Thyroid gland (tissue), 4 donors: ENCODE measurements at places on chromosomes 2 and 18.

GRCh38 chr18:56248610-56249235 lies 389.7 kb downstream of the TXNL1 start:
- no peak overlapping the region for H3K27ac ChIP-seq
- no peaks in the 10 kb centered on the region for H3K36me3 ChIP-seq
- DNase-seq, result no peak
- H3K4me3 ChIP-seq, result no peak overlapping the region
- peaks cover 4% of the 10 kb centered on the region for H3K4me1 ChIP-seq
- H3K27me3 ChIP-seq, result no peaks in the 10 kb centered on the region

DNA sequence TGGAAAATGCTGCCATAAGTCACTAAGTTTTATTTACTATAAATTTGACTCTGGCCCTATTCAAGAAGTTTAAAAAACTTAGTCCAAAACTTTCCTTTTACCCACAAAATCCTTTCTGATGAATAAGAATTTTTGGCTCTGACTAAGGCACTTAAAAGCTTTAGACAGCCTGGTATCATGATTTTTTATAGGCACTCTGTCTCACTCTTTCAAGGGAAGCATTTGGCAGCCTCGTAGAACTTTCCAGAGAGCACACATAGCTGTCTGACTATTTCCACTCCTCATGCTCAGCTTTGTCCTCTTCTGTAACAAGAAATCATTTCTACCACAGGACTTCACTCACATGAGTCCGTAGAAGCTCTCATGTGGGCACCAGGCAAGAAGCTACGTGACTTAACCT lies 32.3 kb upstream of the XDH start:
- no peak overlapping the region for H3K4me3 ChIP-seq
- H3K4me1 ChIP-seq, result no peaks in the 10 kb centered on the region
- H3K27ac ChIP-seq, result no peak overlapping the region
- no peaks in the 10 kb centered on the region for H3K27me3 ChIP-seq
- H3K36me3 ChIP-seq, result no peaks in the 10 kb centered on the region
- no peak for DNase-seq

GRCh38 chr18:40821596-40822243 lies 1133.3 kb upstream of the PIK3C3 start:
- H3K36me3 ChIP-seq, result no peaks in the 10 kb centered on the region
- H3K27me3 ChIP-seq, result no peaks in the 10 kb centered on the region
- no peak overlapping the region for H3K4me3 ChIP-seq
- no peak for DNase-seq
- H3K27ac ChIP-seq, result no peak overlapping the region

- H3K36me3 ChIP-seq, result no peaks in the 10 kb centered on the region
- no peaks in the 10 kb centered on the region for H3K27me3 ChIP-seq
- H3K27ac ChIP-seq, result no peak overlapping the region
- H3K4me3 ChIP-seq, result no peak overlapping the region
- no peak for DNase-seq
Observed at GRCh38 chr2:61448229-61448628, 22.7 kb downstream of the USP34 start.

DNA sequence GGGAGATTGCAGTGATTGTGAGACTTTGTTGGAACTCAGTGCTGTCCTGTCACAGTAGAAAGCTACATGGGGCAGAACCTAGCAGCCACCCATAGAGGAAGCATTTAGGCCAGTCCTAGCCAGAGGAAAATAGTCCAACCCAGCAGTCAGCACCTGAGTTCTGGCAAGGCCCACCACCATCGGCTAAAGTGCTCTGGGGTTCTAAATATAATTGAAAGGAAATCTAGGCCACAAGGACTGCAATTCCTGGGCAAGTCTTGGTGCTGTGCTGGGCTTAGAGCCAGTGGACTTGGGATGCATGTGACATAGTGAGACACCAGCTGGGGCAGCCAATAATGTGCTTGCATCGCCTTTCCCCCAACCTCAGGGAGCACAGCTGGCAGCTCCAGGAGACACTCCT lies 28.9 kb upstream of the ACTR2 start:
- no peaks in the 10 kb centered on the region for H3K36me3 ChIP-seq
- DNase-seq, result no peak
- H3K27me3 ChIP-seq, result no peaks in the 10 kb centered on the region
- H3K4me1 ChIP-seq, result no peaks in the 10 kb centered on the region

DNA sequence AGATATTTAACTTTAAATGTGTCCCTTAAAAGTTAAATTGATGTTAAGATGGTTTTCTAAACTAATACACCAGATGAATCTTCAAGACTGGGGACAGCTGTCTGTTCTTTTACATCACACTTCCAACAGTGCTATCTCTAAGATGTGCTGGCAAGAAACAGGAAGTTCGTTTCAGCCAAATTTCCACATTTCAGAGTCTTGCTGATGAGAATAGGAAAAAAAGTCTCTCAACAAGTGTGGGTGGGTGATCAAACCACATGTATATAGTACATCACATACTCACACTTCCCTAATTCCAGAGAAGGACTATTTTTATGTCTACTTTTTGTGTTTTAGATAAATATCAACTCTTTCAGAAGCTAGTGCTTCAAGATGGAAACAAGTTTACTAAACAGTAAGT lies 1712.8 kb upstream of the TMEFF2 start:
- DNase-seq, result no peak
- H3K36me3 ChIP-seq, result no peaks in the 10 kb centered on the region
- H3K27me3 ChIP-seq, result no peaks in the 10 kb centered on the region
- H3K4me3 ChIP-seq, result no peak overlapping the region
- H3K27ac ChIP-seq, result no peak overlapping the region
- no peaks in the 10 kb centered on the region for H3K4me1 ChIP-seq

DNA sequence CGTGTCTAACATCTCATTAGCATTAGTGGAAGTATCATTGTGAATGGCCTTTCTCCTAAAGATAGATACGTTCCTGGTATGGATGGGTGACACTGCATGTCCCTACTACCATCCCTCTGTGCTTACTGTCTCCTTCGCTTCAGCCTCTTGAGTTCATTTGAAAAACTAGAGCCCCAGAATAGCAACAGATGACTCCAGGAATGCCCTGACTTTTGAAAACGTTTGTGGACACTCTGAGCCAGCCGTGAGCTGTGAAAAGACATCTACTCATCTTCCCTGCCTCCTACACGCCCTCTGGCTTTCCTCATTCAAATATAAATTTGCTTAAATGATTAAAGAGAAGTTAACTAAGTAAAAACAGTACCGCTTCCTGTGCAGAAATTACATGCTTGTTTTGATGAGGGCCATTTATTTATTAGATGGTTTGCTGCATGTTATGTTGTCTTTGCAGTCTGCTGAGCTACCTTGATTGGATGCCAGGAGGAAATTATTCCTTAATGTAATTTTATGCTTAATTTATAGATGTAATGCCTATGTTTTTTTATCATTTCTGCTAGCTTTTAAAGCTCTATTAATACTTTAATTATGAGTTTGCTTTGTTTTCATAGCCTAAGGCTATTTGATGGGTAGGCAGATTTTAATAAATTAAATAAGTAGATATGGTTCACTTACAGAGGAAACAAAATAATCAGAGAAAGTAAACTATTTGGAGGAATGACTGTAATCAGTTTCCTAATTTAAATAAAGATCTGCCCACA lies 32.1 kb upstream of the MYO3B start:
- H3K27me3 ChIP-seq, result no peaks in the 10 kb centered on the region
- no peak for DNase-seq
- H3K27ac ChIP-seq, result no peak overlapping the region
- H3K4me1 ChIP-seq, result peaks cover 14% of the 10 kb centered on the region

GRCh38 chr2:198273660-198274059 lies 469.3 kb downstream of the PLCL1 start:
- no peak overlapping the region for H3K27ac ChIP-seq
- H3K4me3 ChIP-seq, result no peak overlapping the region
- no peaks in the 10 kb centered on the region for H3K4me1 ChIP-seq
- no peaks in the 10 kb centered on the region for H3K36me3 ChIP-seq
- DNase-seq, result no peak

DNA sequence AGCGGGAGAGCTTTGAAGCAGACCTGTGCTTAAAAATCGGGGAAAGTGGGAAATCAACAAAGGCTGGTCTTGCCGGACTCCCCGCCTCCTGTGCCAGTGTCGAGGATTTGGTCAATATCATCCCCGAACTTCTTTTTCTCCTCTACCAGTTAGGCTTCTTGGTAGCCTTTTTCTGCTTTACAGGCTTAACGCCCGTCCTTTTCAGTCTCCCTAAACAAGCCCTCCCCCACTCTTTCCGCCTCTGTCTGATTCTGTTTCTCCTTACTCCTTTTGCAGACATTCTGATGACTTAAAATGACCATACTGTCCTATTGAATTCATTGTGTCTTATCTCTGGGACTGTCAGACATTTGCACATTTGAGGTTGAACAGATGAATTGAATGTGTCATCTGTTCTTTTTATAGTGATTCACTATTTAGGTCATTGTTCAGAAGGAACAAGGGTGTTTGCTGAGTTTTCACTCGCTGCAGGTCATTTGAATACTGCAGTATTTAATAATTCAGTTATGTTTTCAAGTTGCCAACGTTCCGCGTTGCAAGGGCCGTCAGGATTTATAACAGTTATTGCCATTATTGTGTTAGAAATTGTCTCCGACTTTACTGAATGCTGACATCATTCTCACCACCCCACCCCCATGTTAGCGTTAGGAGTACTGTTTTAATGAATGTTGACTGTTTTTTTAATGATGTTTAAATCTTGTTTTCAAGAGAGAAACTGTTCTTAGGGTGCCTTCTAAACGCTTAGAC lies 1.1 kb downstream of the ITGAV start:
- peak; percentile 48 for DNase-seq
- no peaks in the 10 kb centered on the region for H3K36me3 ChIP-seq
- H3K4me1 ChIP-seq, result peaks cover 33% of the 10 kb centered on the region
- peak overlapping the region; percentile 99 for H3K27ac ChIP-seq
- H3K4me3 ChIP-seq, result peak overlapping the region; percentile 90

GRCh38 chr2:178195390-178196166 lies 1.3 kb downstream of the OSBPL6 start:
- no peaks in the 10 kb centered on the region for H3K27me3 ChIP-seq
- H3K4me1 ChIP-seq, result peaks cover 5% of the 10 kb centered on the region
- H3K27ac ChIP-seq, result peak overlapping the region; percentile 87
- no peaks in the 10 kb centered on the region for H3K36me3 ChIP-seq

GRCh38 chr2:235330775-235331451 lies 162.9 kb upstream of the AGAP1 start:
- H3K36me3 ChIP-seq, result no peaks in the 10 kb centered on the region
- no peak overlapping the region for H3K4me3 ChIP-seq
- H3K4me1 ChIP-seq, result no peaks in the 10 kb centered on the region
- DNase-seq, result no peak

- no peak for DNase-seq
- no peak overlapping the region for H3K4me3 ChIP-seq
- H3K4me1 ChIP-seq, result peaks cover 12% of the 10 kb centered on the region
- H3K27me3 ChIP-seq, result no peaks in the 10 kb centered on the region
- H3K36me3 ChIP-seq, result peaks cover 11% of the 10 kb centered on the region
Observed at GRCh38 chr18:51051105-51051712, 21.2 kb downstream of the SMAD4 start.

DNA sequence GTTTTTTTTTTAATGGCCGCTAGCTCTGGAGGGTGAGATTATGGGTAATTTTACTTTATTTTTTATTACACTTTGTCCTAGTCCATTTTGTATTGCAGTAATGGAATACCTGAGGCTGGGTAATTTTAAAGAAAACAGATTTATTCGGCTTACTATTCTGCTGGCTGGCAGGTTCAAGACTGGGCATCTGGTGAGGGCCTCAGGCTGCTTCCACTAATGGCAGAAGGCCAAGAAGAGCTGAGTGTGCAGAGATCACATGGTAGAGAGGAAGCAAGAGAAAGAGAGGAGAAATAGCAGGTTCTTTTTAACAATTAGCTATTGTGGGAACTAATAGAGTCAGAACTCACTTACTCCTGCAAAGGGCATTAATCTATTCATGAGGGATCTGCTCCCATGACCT lies 52.4 kb upstream of the ARHGAP28 start:
- DNase-seq, result no peak
- H3K36me3 ChIP-seq, result no peaks in the 10 kb centered on the region
- no peak overlapping the region for H3K27ac ChIP-seq
- H3K4me3 ChIP-seq, result no peak overlapping the region

GRCh38 chr2:173657996-173658717 lies 303.5 kb downstream of the CDCA7 start:
- H3K27me3 ChIP-seq, result no peaks in the 10 kb centered on the region
- no peaks in the 10 kb centered on the region for H3K36me3 ChIP-seq
- H3K4me1 ChIP-seq, result no peaks in the 10 kb centered on the region
- no peak overlapping the region for H3K27ac ChIP-seq

- H3K4me3 ChIP-seq, result no peak overlapping the region
- no peaks in the 10 kb centered on the region for H3K27me3 ChIP-seq
- no peak overlapping the region for H3K27ac ChIP-seq
- no peaks in the 10 kb centered on the region for H3K4me1 ChIP-seq
- DNase-seq, result peak; percentile 3
Observed at GRCh38 chr2:182761903-182762302, 45.8 kb downstream of the DNAJC10 start.

GRCh38 chr2:128414351-128414750 lies 95.7 kb upstream of the HS6ST1 start:
- H3K4me1 ChIP-seq, result no peaks in the 10 kb centered on the region
- no peaks in the 10 kb centered on the region for H3K36me3 ChIP-seq
- H3K27me3 ChIP-seq, result no peaks in the 10 kb centered on the region
- DNase-seq, result no peak
- H3K4me3 ChIP-seq, result no peak overlapping the region

GRCh38 chr2:234003972-234004617 lies 46.4 kb upstream of the SPP2 start:
- H3K36me3 ChIP-seq, result no peaks in the 10 kb centered on the region
- H3K27me3 ChIP-seq, result no peaks in the 10 kb centered on the region
- no peak overlapping the region for H3K4me3 ChIP-seq
- H3K27ac ChIP-seq, result no peak overlapping the region
- no peaks in the 10 kb centered on the region for H3K4me1 ChIP-seq
- DNase-seq, result no peak

DNA sequence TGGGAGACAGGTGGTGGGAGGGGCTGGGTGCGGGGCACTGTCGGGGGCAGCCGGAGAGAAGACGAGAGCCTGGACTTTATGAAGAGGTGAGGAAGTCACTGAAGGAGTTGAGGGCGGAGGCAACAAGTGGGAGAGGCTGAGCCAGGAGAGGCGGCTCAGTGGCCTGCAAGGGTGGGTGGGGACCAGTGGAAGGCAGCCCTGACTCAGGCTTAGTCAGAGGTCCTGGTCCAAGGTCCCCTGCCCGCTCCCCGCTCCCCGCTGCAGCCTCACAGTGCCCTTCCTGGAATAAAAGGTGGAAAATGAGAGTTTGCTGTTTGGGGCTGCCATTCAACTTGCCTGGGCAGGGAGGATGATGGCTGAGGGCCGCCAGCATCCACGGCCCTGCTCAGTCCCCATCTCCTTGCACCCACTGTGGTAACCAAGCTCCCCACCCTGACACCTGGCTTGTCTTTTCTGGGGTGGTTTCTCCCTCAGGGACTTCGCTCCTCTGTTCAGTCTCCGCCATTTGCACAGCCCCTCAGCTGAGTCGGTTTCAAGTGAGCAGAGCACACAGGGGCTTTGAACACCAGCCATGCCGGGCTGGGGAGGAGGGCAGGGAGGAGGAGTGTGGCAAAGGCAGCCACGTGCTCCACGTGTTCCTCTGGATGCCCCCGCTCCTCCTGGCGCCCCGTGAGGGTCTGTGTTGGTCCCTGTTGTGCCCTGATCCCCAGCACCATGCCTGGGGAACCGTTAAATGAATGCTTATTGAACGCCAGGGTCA lies 13.7 kb upstream of the RALB start:
- H3K27ac ChIP-seq, result no peak overlapping the region
- H3K36me3 ChIP-seq, result no peaks in the 10 kb centered on the region
- H3K4me1 ChIP-seq, result no peaks in the 10 kb centered on the region
- no peaks in the 10 kb centered on the region for H3K27me3 ChIP-seq
- H3K4me3 ChIP-seq, result no peak overlapping the region
